Mesenteric fat pad (tissue), 1 donor: ENCODE measurements at places on chromosomes 6 and 20. TPM values are rescaled to one million over a fixed set of nuclear protein-coding genes. Genes with fewer than 3 reads are reported as not detected.

DNA sequence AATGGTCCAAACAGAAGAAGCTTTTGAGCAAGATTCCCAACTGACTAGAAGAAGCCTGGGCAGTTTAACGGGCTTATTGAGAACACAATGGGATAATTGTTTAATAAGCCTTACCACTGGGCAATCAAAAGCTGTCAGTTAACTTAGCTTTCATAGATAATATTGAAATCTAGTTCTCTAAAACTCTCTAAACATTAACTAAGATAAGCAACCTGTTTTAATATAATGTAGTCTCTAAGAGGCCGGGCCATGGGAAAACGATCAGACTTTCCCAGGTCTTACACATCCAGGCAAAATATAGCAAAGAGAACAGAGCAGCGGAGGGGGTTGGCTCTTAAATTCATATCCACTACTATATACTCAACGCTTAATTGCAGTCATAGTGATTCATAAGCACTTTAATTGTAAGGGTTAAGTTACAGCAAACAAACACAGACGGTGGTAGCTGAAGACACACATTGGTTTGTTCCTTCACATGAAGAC is 128.0 kb upstream of the FAM83B start:
- DNase-seq, result no peak

IL17A gene
- not detected for total RNA-seq

ADGRB3 gene
- 0.74 TPM for total RNA-seq

GRCh38 chr6:139390447-139390846 is 16.0 kb upstream of the CITED2 start:
- no peak for DNase-seq

DNA sequence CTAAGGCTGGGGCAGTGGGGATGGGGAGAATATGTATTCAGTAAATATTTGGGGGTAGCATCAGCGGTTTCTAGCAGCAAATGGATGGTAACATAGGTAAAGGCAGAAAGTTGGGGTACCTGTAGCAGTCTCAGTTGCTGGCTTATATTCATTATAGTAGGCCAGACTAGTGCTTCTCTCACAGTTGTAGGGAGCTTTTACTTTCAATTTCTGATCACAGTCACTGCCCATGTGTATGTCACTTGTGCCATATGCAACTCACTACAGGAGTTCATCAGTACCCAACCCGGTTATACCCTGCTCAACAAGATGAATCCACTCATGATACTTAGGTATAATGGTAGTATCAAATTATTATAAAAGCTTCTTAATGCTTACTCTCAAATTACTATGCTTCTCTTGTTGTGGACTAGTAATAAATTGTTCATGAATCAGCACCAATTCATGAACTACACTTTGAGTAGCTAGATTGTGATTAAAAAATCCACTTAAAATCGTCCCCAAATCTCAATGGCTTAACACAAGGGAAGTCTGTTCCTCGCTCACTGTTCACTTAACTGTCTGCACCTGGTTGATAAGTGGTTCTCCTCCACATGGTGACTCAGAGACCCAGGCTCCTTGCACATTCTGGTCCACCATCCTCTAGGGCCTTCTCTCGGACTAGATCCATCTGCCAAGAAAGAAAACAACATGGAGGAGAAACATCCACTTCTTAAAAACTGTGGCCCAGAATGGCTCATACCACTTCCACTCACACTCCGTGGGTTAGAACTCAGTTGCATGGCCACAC is 31.3 kb upstream of the MYLIP start:
- DNase-seq, result no peak

MATN4 gene
- not detected for total RNA-seq
